SK-N-SH (cell line): ENCODE measurements at places on chromosomes 16 and 17. TPM values are rescaled to one million over a fixed set of nuclear protein-coding genes. Genes with fewer than 3 reads are reported as not detected.

SDF2 gene
- polyA plus RNA-seq, result 108 and 114 TPM in 2 replicates

TMIGD1 gene
- not detected in 2 replicates for polyA plus RNA-seq

LHX1 gene
- polyA plus RNA-seq, result not detected in 2 replicates

VASN gene
- 11.4 and 37.4 TPM in 2 replicates for polyA plus RNA-seq

PRCD gene
- 2.2 and 5.0 TPM in 2 replicates for polyA plus RNA-seq

ARL5C gene
- not detected in 2 replicates for polyA plus RNA-seq

KRT39 gene
- not detected in 2 replicates for polyA plus RNA-seq

KSR1 gene
- polyA plus RNA-seq, result 7.5 and 7.9 TPM in 2 replicates

HOXB7 gene
- not detected in 2 replicates for polyA plus RNA-seq

ITGA2B gene
- polyA plus RNA-seq, result 1.3 and 1.9 TPM in 2 replicates

KRT40 gene
- not detected in 2 replicates for polyA plus RNA-seq

CA5A gene
- polyA plus RNA-seq, result not detected in 2 replicates

ACAP1 gene
- 0.71 and 6.4 TPM in 2 replicates for polyA plus RNA-seq

STAC2 gene
- polyA plus RNA-seq, result 0.07 and 0.08 TPM in 2 replicates

ABCA9 gene
- 0.07 and 0.15 TPM in 2 replicates for polyA plus RNA-seq

VEZF1 gene
- polyA plus RNA-seq, result 35.1 and 43.0 TPM in 2 replicates

EPX gene
- 0.02 TPM in 1 of 2 replicates, not detected in the other for polyA plus RNA-seq

SAMD14 gene
- 2.8 and 3.4 TPM in 2 replicates for polyA plus RNA-seq

HSBP1 gene
- 99.8 and 177 TPM in 2 replicates for polyA plus RNA-seq

ALOX15B gene
- not detected in 2 replicates for polyA plus RNA-seq

TBC1D3B gene
- 2.0 and 3.7 TPM in 2 replicates for polyA plus RNA-seq

KCNH6 gene
- 0.15 and 0.18 TPM in 2 replicates for polyA plus RNA-seq

NUP93 gene
- 41.5 and 43.1 TPM in 2 replicates for polyA plus RNA-seq

HSD11B2 gene
- polyA plus RNA-seq, result 0.19 and 0.23 TPM in 2 replicates

PPM1E gene
- polyA plus RNA-seq, result 0.08 and 0.34 TPM in 2 replicates

TBC1D28 gene
- polyA plus RNA-seq, result not detected in 2 replicates

PABPN1L gene
- not detected in 2 replicates for polyA plus RNA-seq

ZC3H7A gene
- 31.9 and 38.7 TPM in 2 replicates for polyA plus RNA-seq

BEAN1 gene
- 0.07 TPM in 1 of 2 replicates, not detected in the other for polyA plus RNA-seq

CCDC40 gene
- 17.3 and 21.6 TPM in 2 replicates for polyA plus RNA-seq

OR1A1 gene
- not detected in 2 replicates for polyA plus RNA-seq

PAQR4 gene
- polyA plus RNA-seq, result 8.4 and 8.8 TPM in 2 replicates

TRPV3 gene
- polyA plus RNA-seq, result 0.28 TPM in 2 replicates

FOXN1 gene
- polyA plus RNA-seq, result not detected in 2 replicates

SEPTIN1 gene
- 0.13 and 0.25 TPM in 2 replicates for polyA plus RNA-seq

GRB7 gene
- not detected in 2 replicates for polyA plus RNA-seq

TEX19 gene
- polyA plus RNA-seq, result 0.10 and 0.11 TPM in 2 replicates

ST6GALNAC1 gene
- not detected in 2 replicates for polyA plus RNA-seq

KRTAP9-4 gene
- polyA plus RNA-seq, result not detected in 2 replicates

C17orf113 gene
- polyA plus RNA-seq, result 0.44 and 0.52 TPM in 2 replicates

YWHAE gene
- polyA plus RNA-seq, result 812 and 1,023 TPM in 2 replicates

MT1M gene
- polyA plus RNA-seq, result 0.45 and 1.3 TPM in 2 replicates

CLEC18B gene
- polyA plus RNA-seq, result 0.10 and 0.18 TPM in 2 replicates

KRT32 gene
- not detected in 2 replicates for polyA plus RNA-seq

PROCA1 gene
- polyA plus RNA-seq, result 6.4 and 7.1 TPM in 2 replicates
